ENCODE measurements at places on chromosomes 3 and 15. TPM values are rescaled to one million over a fixed set of nuclear protein-coding genes. Genes with fewer than 3 reads are reported as not detected.
A peak's percentile ranks its signal among the peaks of the same experiment; 100 is the strongest.

The CCR4 gene
- total RNA-seq, result 9.4 TPM

DNA sequence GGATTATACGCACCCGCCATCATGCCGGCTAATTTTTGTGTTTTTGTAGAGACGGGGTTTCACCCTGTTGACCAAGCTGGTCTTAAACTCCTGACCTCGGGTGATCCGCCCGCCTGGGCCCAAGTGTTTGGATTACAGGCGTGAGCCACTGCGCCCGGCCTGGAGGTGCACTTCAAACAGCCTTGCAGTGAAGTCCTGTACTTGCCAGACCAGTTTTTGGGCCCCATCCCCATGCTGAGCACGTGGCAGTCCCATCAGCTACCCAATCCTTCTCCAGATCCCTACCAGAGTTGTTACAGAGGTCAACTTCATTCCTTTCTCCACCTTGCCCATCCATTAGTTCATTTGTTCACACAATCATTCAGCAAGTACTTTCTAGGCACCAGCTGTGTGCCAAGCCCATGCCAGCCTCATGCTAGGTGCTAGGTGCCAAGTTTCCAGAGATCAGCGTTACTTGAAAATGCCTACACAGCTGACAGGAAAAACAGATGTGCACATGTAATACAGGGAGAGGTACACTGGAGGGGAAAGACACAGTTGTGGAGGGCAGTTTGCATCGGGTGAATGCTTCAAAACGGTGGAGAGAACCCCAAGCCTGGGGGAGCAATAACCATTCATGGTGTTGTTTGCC, 2.2 kb downstream of the DNAH1 start:
- no peaks in the 10 kb centered on the region for H3K36me3 ChIP-seq
- no peak overlapping the region for H3K27ac ChIP-seq
- peaks cover 28% of the 10 kb centered on the region for H3K4me1 ChIP-seq
- no peaks in the 10 kb centered on the region for H3K27me3 ChIP-seq

DNA sequence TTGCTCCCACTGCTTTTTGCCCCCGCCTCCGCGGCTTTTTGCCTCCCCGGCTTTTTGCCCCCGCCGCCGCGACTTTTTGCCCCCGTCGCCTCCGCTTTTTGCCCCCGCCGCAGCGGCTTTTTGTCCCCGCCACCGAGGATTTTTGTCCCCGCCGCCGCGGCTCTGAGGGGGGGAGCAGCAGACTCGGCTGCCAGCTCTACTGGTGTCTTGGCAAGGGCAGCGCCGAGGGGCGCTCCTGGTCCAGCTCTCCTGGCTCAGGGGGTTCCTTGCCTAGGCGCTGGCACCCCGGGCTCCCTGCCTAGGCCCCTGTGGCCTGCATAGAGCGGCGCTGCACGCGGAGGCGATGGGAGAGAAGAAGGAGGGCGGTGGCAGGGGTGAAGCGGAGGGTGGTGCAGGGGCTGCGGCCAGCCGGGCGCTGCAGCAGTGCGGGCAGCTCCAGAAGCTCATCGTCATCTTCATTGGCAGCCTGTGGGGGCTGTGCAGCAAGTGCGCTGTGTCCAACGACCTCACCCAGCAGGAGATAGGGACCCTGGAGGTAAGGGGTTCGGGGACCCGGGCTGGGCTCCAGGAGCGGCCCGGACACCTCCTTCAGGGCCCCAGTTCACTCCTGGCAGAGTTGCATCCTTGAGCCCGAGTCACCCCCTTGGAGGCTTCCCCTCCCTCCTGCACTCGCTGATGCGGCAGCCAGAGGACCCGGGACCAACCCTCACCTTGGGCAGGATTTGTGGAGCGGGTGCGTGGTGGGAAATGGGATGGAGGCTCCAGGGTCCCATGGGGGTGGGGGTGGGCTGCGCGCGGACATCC, 642.4 kb downstream of the GOLGA6L6 start:
- no peaks in the 10 kb centered on the region for H3K36me3 ChIP-seq
- no peak overlapping the region for H3K4me3 ChIP-seq
- H3K27ac ChIP-seq, result no peak overlapping the region
- no peaks in the 10 kb centered on the region for H3K4me1 ChIP-seq
- H3K27me3 ChIP-seq, result no peaks in the 10 kb centered on the region

GRCh38 chr3:106056931-106057330, 188.1 kb upstream of the CBLB start:
- H3K4me3 ChIP-seq, result no peak overlapping the region
- H3K27ac ChIP-seq, result no peak overlapping the region
- H3K36me3 ChIP-seq, result no peaks in the 10 kb centered on the region
- H3K27me3 ChIP-seq, result no peaks in the 10 kb centered on the region
- no peaks in the 10 kb centered on the region for H3K4me1 ChIP-seq

DNA sequence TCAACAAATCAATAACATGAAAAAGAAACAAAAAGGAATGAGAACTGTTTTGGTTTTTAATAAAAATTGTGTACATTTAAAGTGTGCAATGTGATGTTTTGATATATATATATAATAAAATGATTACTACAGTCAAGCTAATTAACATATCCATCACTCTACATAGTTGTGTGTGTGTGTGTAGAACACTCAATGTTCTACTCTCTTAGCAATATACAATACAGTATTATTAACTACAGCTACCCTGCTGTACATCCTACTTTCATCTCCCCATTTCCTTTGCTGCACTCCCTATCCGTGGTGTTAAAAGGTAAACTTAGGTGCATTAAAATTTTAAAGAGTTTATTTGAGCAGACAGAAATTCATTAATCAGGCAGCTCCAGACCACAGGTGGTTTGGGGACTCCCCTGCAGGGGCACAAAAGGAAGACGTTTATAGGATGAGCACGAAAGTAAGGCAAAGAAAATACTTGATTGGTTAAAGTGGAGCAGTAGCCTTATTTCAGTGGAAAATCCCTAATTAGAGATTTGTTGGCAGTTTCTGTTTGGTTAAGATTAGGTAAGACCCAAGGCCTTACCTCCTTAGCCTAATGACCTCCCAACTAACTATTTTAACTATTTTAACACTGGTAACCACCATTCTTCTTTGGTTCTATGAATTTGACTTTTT, 61.8 kb upstream of the SNRK start:
- DNase-seq, result no peak
- H3K27ac ChIP-seq, result no peak overlapping the region
- no peaks in the 10 kb centered on the region for H3K36me3 ChIP-seq
- H3K27me3 ChIP-seq, result no peaks in the 10 kb centered on the region
- no peak overlapping the region for H3K4me3 ChIP-seq

The LDHAL6B gene
- not detected for total RNA-seq

GRCh38 chr3:108897883-108898282, 55.8 kb downstream of the GUCA1C start:
- H3K36me3 ChIP-seq, result no peaks in the 10 kb centered on the region
- no peaks in the 10 kb centered on the region for H3K4me1 ChIP-seq
- H3K4me3 ChIP-seq, result no peak overlapping the region
- H3K27ac ChIP-seq, result no peak overlapping the region

- DNase-seq, result no peak
- H3K4me1 ChIP-seq, result peaks cover 40% of the 10 kb centered on the region
- no peak within 1 kb of the TSS for H3K27ac ChIP-seq
- H3K36me3 ChIP-seq, result no peaks in the 10 kb centered on the region
- peaks cover 91% of the 10 kb centered on the region for H3K27me3 ChIP-seq
These were observed at the start of gene MEGF11 for GRCh38 chr15:66253418-66254088. TSS of gene MEGF11 (minus strand) at chr15:66253750. CDS start at chr15:66128403, 125,347 bp downstream.

GRCh38 chr3:11480663-11481298, 162.9 kb downstream of the VGLL4 start:
- no peak overlapping the region for H3K4me3 ChIP-seq
- no peaks in the 10 kb centered on the region for H3K36me3 ChIP-seq
- no peak for DNase-seq
- H3K27ac ChIP-seq, result no peak overlapping the region

The FRMD5 gene
- 0.32 TPM for total RNA-seq

DNA sequence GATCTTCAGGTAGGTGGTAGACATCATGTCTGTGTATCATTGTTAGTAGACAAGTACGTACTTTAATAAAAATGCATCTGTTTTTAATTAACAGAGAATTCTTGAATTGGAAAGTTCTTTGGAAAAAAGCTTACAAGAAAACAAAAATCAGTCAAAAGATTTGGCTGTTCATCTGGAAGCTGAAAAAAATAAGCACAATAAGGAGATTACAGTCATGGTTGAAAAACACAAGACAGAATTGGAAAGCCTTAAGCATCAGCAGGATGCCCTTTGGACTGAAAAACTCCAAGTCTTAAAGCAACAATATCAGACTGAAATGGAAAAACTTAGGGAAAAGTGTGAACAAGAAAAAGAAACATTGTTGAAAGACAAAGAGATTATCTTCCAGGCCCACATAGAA, 149.1 kb upstream of the LRRFIP2 start:
- no peak for DNase-seq
- peak overlapping the region; percentile 47 for H3K27ac ChIP-seq
- peaks cover 6% of the 10 kb centered on the region for H3K4me1 ChIP-seq
- peaks cover 87% of the 10 kb centered on the region for H3K36me3 ChIP-seq

GRCh38 chr3:134060561-134061385, 31.0 kb upstream of the SLCO2A1 start:
- H3K4me3 ChIP-seq, result no peak overlapping the region
- H3K36me3 ChIP-seq, result no peaks in the 10 kb centered on the region
- no peaks in the 10 kb centered on the region for H3K27me3 ChIP-seq
- DNase-seq, result peak; percentile 44

DNA sequence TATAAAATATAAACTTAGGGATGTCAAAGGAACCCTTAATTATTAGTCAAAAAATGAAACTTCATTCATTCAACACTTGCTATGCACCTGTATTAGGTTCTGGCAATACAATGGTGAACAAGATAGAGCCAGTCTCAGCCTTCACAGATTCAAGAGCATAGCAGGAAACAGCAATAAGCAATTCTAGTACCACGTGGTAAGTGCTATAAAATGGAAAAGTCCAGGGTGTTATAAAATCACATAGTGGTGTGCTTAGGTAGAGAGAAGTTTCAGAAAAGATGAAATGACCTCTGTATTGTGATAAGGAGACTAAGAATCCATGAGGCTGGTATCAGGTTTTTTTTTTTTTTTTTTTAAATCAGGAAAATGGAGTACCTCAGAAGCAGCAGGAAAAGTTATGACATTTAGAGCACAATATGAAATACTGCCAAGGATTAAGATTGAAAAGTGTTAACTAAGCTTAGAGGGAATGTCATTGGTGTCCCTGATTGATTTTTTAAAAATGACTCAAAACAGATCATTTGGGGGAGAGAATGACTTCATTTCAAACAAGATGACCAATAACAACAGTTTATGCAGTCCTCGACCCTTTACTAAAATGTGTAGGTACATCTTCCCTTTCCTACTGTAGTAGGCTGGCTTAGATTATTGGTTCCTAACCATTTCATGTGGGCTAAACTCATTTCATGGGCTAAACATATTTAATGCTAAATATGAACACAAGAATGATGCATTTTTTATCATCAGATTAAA, 5.0 kb downstream of the TOMM70 start:
- H3K27me3 ChIP-seq, result no peaks in the 10 kb centered on the region
- H3K4me3 ChIP-seq, result no peak overlapping the region
- DNase-seq, result no peak
- H3K4me1 ChIP-seq, result peaks cover 16% of the 10 kb centered on the region
- peaks cover 4% of the 10 kb centered on the region for H3K36me3 ChIP-seq

GRCh38 chr3:61637088-61638051, 76.0 kb downstream of the PTPRG start:
- no peaks in the 10 kb centered on the region for H3K36me3 ChIP-seq
- H3K27ac ChIP-seq, result peak overlapping the region; percentile 47
- no peak overlapping the region for H3K4me3 ChIP-seq
- H3K4me1 ChIP-seq, result peaks cover 3% of the 10 kb centered on the region
- no peaks in the 10 kb centered on the region for H3K27me3 ChIP-seq

Measured in spleen (tissue), 13 donors.